ENCODE measurements at places on chromosomes 4 and X. TPM values are rescaled to one million over a fixed set of nuclear protein-coding genes. Genes with fewer than 3 reads are reported as not detected.

GRCh38 chr4:26030780-26031179 is 116.8 kb downstream of the SMIM20 start:
- H3K27ac ChIP-seq = no peak overlapping the region
- no peaks in the 10 kb centered on the region for H3K4me1 ChIP-seq
- no peak for DNase-seq
- no peak overlapping the region for H3K4me3 ChIP-seq

DNA sequence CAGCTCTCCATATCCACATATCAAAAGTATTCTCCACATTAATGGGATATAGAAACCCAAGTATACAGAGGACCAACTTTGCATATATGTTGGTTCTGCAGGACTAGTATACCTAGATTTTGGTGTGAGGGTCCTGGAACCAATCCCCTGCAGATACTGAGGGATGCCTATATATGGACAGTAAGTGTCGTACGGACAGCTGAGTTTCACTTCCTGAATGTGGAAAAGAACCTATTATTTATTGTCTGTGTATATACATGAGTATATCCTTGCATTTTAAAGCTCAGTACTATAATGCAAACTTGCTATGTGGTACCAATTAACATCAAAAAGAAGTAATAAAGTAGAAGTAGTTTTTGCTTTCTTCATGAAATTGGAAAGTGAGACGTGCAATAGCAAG is 101.9 kb downstream of the FBXW7 start:
- no peak overlapping the region for H3K4me3 ChIP-seq
- no peaks in the 10 kb centered on the region for H3K4me1 ChIP-seq
- H3K27ac ChIP-seq = no peak overlapping the region
- H3K27me3 ChIP-seq = no peaks in the 10 kb centered on the region
- no peak for DNase-seq

GRCh38 chr4:31908261-31908660 is 1188.1 kb downstream of the PCDH7 start:
- DNase-seq = no peak
- no peak overlapping the region for H3K27ac ChIP-seq
- H3K4me3 ChIP-seq = no peak overlapping the region
- no peaks in the 10 kb centered on the region for H3K4me1 ChIP-seq
- H3K27me3 ChIP-seq = no peaks in the 10 kb centered on the region

DNA sequence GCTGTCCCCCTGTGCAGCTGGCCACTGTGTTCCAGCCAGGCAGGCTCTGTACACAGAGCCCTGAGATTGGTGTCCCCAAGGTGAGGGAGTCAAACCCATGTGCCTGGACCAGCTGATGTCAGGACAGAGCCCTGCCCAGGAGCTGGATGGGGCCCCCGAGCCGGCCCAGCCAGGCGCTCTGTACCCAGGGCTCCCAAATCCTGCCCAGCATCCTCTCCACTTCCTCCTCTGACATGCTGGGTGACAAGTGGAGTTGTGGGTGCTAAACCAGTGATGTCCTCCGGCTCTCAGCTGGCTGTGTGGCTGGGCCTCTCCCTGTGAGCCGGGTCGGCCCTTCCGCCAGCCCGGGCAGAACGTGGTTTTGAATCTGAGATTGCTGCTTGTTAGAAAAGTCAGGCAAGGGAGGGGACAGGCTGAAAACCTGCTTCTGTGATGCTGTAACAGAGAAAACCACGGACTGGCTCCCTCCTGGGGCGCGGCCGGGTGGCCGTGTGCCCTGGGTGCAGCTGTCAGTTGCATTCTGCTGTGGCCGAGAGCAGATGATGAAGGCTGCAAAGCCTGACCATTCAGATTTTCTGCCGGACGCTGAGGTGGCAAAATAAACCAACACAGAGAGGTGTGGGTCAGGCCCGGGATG is 7.9 kb upstream of the CPLX1 start:
- H3K4me3 ChIP-seq = no peak overlapping the region
- no peak overlapping the region for H3K27ac ChIP-seq
- no peaks in the 10 kb centered on the region for H3K36me3 ChIP-seq
- H3K4me1 ChIP-seq = peaks cover 7% of the 10 kb centered on the region
- no peaks in the 10 kb centered on the region for H3K27me3 ChIP-seq
- no peak for DNase-seq

DNA sequence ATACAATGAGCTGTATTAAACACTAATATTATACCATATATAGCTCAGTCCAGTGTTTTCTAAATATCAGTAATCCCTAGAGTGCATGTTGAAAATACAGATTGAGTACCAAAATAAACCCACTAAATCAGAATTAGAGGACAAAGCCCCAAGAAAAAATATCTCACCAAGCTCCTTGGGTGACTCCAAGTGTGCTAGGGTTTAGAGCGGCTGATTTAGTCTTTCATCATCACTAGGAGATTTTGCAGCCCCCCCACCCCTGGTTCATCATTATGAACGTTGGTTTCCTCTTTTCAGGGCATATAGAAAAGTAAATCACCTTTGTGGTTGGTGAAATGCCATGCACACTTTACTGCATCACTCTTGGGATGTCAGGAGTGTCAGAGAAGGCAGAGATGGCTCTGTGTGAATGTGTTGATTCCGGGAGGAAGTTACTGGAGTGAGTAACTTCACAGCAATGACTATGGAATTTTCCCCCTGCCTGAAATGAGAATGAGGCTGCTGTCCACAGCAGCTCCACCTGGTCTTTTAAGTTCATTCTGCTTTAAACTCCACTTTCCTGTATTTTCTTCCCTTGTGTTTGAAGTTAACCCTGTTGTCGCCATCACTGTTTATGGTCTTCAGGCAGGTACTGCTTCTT is 25.2 kb upstream of the ANAPC4 start:
- no peak for DNase-seq
- H3K36me3 ChIP-seq = peaks cover 45% of the 10 kb centered on the region
- H3K4me3 ChIP-seq = no peak overlapping the region
- H3K27me3 ChIP-seq = no peaks in the 10 kb centered on the region
- no peak overlapping the region for H3K27ac ChIP-seq

DNA sequence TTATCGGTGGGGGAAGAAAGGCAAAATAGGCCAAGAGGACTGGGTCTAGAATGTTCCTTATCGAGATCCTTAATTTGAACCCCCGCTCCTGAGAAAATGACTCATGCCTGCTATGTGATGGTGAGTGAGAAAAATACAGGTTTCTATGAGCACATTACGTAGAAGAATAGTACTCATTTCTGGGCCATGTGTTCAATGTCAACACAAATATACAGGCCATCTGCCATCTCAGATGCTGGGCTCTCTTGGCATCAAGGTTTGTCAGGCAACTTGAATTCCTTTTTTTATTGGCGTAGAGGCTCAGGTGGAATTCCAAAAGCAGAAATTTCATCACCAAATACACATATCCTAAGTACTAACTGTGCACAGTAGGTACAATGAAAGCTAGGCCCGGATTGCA is 81.4 kb upstream of the TRIM2 start:
- no peaks in the 10 kb centered on the region for H3K27me3 ChIP-seq
- H3K27ac ChIP-seq = no peak overlapping the region
- H3K4me1 ChIP-seq = no peaks in the 10 kb centered on the region
- no peak for DNase-seq
- no peak overlapping the region for H3K4me3 ChIP-seq

GRCh38 chrX:129653971-129654651 is 645 bp downstream of the APLN start:
- peak overlapping the region; percentile 62 for H3K4me3 ChIP-seq
- no peaks in the 10 kb centered on the region for H3K36me3 ChIP-seq
- no peaks in the 10 kb centered on the region for H3K4me1 ChIP-seq
- no peaks in the 10 kb centered on the region for H3K27me3 ChIP-seq

TMEM150C gene
- 20.7 TPM for total RNA-seq

Measured in heart left ventricle (tissue), 16 donors.